ENCODE measurements at places on chromosomes 5 and 9.

DNA sequence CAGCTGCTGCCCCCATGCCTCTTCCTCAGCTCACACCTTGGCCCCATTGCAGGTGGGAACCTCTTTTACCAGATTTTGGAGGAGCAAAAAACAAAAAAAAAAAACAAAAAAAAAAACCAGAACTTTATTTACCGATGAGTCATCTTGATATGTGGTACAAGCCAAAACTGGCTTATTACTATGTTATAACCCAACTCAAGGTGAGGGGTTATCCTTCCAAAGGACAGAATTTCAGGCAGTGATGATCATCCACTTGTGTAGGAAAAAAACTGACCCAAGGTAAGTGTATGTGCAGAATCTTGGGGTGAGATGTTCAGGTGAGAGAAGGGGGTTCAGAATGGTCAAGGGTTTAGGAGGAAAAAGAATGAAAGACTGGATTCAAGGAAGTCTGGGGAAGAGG, 142.6 kb upstream of the FST start:
- DNase-seq, result no peak

- DNase-seq, result no peak
These were observed 307.8 kb downstream of the NR2F1-AS1 start for GRCh38 chr5:93273176-93273575.

GRCh38 chr9:4366591-4367330, 66.9 kb upstream of the GLIS3 start:
- peak; percentile 10 for DNase-seq

- no peak for DNase-seq
These were observed 65.3 kb downstream of the PRR16 start for GRCh38 chr5:120529386-120529785.

- no peak for DNase-seq
These were observed 19.5 kb upstream of the HSD17B3 start for GRCh38 chr9:96321515-96321914.

DNA sequence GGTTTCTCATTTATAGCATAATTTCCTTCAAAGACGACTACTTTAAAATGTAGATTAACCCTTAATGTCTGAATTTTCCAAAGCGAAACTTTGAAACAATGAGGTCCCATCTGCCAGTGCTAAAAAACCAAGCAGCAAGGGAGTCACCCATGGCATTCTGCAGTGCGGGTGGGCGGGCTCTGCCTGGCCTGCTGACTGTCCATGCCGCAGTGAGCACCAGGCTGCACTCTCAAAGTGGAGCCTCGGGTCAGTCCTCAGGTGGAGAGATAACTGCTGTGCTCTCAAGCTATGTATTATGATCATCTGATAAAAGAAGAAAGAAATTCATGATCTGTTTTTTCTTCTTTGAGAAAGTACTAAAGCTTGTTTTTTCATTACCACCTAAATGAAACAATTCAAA, 581.6 kb downstream of the CETN3 start:
- no peak for DNase-seq

- no peak for DNase-seq
These were observed 31.6 kb upstream of the PITX1 start for GRCh38 chr5:135065306-135066265.

DNA sequence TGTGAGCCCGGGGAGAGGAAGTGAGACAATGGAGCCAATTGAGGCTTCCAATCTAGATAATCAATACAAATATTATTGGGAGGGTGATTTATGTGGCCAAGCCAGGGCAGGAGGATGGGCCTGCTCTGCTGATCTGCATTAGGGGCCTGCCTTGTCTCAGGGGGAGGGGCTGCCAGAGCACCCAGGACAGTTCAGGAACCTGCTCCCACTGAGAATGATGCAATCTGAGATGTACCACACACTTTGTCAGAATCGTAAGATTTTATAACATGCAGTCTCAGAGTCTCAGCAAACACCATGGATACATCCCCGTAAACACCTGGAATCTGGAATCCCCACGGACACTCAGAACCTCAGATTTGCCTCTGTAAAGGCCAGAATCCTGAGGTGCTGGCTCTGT, 19.3 kb downstream of the FGF18 start:
- no peak for DNase-seq

- DNase-seq, result no peak
These were observed 40.9 kb downstream of the ABLIM3 start for GRCh38 chr5:149182241-149182640.
